Sciatic nerve (tissue), 2 donors: ENCODE measurements at places on chromosomes 16 and 17.

DNA sequence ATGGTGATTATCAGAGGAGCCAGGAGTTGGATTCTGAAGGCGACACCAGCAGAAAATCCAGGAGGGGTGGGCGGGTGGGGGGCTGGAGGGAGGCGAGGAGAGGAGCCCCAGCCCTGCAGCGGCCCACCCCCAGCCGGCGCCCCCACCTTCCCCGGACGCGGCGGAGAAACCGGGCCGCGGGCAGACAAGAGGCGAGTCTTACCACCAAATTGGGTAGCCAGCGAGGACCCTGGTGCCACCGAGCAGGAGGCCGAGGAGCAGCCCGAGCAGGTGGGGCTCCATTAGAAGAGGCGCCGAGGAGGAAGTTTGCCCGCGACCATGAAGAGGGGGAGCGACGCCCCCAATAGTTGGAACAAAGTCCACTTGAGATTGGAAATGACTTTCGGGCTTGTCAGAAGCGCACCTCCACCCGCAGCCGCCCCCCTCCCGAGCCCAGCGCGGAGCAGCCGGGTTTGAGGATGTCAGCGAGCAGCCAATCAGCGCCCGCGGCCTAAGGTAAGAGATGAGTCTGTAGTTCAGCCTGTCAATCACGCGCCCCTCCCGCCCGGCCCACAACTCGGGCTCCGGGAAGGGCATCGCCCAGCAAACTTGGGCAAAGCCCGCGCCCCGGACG is at the start of gene WNT3:
TSS of gene WNT3 (minus strand) at position 377 of the 613 bp plus-strand sequence. CDS start at position 282, 95 bp downstream.
- DNase-seq = no peak

- no peak for DNase-seq
These were observed 1.7 kb downstream of the TNFRSF13B start for GRCh38 chr17:16969931-16970906.

GRCh38 chr17:82952019-82952418 is 112.2 kb upstream of the ZNF750 start:
- peak; percentile 32 for DNase-seq

- no peak for DNase-seq
These were observed 28.6 kb downstream of the MYLK3 start for GRCh38 chr16:46719528-46719927.

- DNase-seq = no peak
These were observed 14.7 kb downstream of the AOC3 start for GRCh38 chr17:42865638-42866094.

GRCh38 chr17:64634218-64634617 is 27.9 kb downstream of the SMURF2 start:
- no peak for DNase-seq
